ENCODE measurements at places on chromosomes 3 and 15.
A peak's percentile ranks its signal among the peaks of the same experiment; 100 is the strongest.

- DNase-seq = no peak
These were observed 13.1 kb downstream of the WDR53 start for GRCh38 chr3:196555295-196555694.

- no peak for DNase-seq
These were observed 31.7 kb upstream of the IP6K2 start for GRCh38 chr3:48748754-48749153.

- no peak for DNase-seq
These were observed 1.7 kb upstream of the PLA2G4F start for GRCh38 chr15:42157981-42158765.

GRCh38 chr15:37789397-37789786 is 145.0 kb upstream of the TMCO5A start:
- DNase-seq = no peak

DNA sequence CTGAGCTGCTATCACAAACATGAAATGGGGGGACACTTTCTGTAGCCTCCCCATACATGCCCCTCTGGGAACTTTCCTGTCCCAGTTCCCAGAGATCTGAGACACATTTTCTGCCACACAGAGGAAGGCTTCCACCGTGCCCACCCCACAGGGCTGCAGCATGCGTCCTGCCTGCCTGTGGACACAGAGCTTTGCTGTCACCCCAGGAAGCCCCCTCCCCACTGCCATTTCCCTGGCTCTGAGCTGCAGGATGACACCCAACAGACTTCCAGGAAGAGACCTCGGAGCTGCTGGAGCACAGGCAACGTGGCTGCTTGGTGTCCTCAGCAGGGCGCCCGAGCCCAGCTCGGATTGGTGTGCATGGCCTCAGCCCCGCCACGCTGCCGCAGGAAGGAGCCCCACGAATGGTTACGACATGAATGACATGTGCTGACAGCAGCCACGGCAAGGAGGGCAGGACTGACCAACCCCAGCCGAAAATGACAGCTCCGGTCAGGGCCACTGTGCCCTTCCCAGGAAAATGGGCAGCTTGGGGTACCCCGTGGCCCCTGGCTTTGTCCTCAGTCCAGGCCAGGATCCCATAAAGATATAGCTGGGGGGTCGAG is 81.3 kb downstream of the VGLL4 start:
- no peak for DNase-seq

DNA sequence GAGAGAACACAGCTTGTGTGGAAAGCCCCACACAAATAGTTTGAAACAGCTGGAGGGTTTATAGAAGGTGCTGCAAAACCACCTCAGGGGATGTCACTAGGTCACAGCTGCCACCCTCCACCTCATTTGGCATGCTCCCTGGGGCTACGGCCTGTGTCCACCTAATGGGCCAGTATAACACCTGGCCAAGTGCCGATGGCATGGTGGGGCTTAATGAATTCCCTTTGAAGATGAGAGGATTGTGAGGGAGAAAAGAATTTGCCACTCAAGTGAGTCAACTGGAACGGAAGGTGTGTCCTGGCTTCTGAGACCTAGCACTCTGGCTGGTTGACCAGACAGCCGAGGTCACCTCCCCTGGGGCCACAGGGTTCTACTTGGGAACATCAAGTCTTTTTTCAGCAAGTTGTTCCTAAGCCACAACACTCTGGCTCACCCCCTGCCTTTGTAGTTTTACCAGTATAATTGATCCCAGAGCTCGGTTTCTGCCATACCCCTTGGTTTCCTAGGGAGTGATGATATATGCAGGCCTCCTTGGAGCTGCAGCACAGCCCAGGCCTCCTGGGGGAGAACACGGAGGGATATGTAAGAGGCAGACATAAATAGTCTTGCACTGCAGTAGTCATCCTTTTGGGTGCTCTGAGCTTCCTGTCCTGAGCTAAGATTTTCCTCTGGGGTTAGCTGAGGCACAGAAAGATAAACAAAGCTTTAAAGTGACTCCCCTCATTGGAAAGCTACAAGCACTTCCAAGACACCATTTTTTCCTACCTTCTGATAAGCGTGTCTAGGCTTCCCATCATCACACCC is 178.2 kb upstream of the LPP start:
- no peak for DNase-seq

DNA sequence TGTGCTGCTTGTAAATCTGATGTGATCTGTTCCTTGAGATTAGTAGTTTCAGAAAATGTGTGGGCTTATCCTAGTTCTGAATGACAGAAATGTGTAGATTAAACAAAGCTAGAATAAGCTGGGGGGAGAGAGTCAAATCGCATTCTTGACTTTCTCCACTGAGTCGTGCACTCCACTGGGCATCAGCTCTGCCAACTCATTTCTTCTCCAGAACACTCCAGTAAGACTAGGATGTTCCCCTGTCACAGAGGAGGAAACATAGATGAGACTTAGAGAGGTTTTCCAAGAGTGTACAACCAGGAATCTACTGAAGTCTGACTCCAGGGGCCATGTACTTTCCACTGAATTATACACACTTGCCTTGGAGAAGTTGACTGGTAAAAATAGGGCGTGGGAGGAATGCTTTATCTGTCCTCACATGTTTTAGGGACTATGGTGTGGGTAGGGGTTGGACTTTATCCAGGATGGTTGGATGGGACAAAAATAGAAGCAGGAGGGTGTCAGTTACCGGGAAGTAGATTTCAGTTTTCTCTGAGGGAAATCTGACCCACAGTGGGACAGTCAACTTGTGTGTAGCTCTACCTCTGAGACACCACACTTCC is 298.2 kb downstream of the UBE2E2 start:
- DNase-seq = no peak

DNA sequence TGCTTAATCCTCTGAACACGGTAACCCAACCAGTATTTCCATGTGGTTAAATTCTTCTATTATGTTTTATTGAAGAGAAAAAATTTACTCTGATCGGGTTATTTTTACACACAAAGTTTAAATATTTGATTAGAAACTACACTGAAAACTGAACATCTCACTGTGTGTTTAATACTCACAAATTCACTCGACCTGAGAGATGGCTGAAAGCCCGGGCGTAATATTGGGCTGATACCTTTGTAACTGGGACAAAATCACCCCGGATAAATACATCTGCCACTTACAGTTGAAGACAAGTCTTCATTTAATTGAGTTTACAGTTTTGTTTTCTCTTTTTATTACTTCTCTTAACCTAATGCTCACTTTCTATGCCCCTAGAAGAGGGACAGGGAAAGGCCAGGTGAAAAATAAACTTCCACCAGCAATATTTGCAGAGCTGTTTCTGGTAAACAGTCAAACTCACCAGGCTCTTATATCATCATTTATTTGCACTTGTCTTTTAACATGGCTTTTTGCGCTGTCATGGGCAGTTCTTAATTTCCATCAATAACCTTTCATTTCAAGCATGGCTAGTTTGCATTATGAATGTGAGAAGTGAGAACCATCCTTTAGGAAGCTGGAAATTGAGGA is 145.6 kb upstream of the TMCO5A start:
- DNase-seq = no peak

- no peak for DNase-seq
These were observed 52.6 kb downstream of the FBN1 start for GRCh38 chr15:48592933-48593332.

DNA sequence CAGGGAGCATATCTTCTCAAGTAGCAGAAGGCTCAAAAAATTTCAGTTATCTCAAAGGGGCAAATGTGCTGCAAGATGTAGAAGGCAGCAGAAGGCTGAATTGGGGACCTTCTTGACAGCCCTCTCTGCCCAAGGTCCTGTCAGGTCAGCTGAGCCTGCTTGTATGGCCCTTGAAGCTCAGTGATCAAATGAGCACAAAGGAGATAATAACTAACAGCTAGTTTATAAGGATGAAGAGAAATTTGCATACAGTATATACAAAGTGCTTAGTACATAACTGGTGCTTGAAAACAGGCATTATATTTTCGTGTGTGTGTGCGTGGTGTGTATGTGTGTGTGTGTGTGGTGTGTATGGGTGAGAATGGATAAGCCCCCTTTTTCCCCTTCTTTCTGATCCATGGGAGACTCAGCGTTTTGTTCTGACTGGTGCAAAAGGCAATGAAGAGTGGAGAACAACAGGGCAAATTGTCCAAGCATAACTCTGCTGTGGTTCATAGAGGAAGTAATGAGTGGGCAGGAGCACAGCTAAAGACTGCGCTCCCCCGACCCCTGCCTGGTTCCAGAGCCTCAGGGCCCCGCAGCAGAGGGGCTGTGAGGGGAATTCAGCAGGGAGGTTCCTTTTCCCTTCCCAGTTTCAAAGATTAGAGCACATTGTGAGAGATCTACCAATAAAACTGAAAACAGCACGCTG is 356.8 kb upstream of the NR2F2 start:
- no peak for DNase-seq

GRCh38 chr3:167497903-167498302 is 24.1 kb upstream of the SERPINI2 start:
- DNase-seq = no peak

DNA sequence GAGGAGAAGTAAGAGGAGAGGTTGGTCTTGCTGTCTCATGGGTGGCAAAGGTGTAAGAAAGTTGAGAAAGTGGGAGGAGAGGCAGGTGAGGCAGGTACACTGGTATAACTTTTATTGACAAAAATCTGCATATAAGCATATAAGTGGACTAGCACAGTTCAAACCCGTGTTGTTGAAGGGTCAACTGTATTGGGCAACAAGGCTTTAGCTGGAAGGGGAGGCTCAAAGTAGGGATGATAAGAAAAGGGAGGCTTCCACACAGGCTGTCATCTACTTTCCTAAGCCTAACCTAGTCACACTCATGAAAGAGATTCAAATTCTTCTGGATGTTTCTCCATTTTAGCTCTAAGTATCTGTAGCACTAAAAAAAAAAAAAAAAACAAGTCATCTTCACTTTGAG is 188.1 kb upstream of the SEMA6D start:
- DNase-seq = no peak

DNA sequence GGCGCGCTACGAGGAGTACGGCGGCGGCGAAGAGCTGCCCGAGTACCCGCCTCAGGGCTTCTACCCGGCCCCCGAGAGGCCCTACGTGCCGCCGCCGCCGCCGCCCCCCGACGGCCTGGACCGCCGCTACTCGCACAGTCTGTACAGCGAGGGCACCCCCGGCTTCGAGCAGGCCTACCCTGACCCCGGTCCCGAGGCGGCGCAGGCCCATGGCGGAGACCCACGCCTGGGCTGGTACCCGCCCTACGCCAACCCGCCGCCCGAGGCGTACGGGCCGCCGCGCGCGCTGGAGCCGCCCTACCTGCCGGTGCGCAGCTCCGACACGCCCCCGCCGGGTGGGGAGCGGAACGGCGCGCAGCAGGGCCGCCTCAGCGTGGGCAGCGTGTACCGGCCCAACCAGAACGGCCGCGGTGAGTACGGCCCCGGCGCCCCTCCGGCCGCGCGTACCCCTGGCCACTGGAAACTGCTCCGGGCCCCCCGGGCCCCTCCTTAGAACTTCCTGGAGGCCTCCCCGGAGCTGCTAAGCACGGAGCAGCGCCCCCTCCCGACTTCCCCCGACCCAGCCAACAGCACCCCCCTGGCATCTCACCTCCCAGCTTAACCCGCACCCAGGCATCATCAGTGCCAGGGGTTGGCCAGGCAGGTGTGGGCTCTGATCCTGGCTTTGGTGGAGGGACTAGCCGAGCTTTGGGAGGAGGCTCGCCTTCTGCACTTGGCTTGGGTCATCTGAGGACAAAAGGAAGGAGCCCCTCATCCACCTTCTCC is 1.4 kb downstream of the LOXL1 start:
- peak; percentile 69 for DNase-seq

DNA sequence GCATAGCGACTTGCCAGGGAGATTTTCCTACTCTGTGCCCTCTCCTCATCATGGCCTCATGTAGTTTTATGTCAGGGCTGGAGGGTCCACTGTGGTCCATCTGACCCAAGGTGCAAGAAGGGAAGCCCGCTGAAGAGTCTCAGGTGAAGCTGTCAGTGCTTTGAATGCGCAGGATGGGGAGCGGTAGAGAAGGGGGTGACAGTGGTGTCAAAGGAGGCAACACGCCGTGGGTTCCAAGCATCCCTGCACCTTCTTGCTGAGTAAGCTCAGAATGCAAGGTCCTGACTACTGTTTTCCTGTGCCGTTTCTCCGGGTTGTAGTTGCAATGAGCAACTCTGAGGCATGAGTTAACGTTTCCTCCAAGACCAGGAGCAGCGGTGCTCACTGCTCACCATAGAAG is 44.9 kb upstream of the RAB6B start:
- no peak for DNase-seq

GRCh38 chr3:138186803-138187295 is 252 bp upstream of the ARMC8 start:
- DNase-seq = peak; percentile 85

DNA sequence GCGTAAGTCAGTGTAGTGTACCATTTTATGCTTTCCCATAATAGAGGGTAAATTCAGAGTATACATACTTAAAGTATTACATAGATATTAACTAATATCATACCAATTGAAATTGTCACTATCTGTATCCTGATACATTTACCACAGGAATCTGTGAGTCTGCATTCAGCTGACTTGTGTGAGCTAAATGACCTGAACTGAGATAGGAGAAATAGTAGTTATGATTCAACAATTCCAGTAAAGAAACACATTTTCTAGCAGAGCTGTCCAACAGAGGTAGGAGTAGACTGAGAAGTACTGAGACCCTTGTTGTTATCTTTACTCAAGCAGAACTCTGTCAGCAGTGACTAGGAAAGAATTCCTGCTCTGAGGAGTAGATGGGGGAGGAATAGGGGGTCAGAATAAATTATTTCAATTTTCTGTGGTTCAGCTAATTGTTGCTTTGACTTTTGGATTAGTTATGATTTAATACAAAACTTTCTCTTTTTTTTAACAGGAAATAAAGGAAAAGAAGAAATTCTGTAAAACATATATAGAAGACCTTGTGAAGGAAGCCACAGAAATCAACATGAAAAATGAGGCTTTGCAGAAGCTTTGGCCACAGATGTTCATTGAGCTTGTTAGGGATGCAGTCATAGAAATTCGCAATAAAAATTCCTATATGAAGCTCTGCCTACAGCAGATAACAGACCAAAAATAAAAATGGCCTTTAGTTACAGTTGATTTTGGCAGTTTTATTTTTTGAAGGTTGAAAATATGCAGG is 66.2 kb upstream of the THSD4 start:
- no peak for DNase-seq

DNA sequence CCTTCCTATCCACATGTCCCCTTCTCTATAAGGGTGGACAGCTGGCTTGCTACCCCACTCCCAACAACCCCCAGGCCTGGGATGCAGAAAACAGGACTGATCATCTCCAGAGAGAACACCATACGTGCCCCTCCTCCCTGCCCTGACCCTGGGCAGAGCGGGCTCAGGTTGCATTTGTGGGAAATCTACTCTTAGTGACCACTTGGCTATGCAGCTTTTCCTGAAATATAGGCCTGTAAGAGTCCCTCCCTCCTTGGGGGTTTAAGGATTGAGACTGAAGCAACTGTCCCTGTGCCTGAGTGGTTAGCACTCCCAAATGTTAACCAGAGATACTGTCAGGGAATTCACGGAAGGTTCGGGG is 11.7 kb downstream of the SH2D7 start:
- no peak for DNase-seq
